Mesenteric fat pad (tissue), 1 donor: ENCODE measurements at places on chromosomes 2 and 18. TPM values are rescaled to one million over a fixed set of nuclear protein-coding genes. Genes with fewer than 3 reads are reported as not detected.

EML6 gene
- 2.4 TPM for total RNA-seq

DES gene
- total RNA-seq, result 62.5 TPM

ZNF396 gene
- total RNA-seq, result 1.7 TPM

HOXD13 gene
- total RNA-seq, result 1.1 TPM

ANKRD29 gene
- 11.9 TPM for total RNA-seq

LOXHD1 gene
- total RNA-seq, result 2.3 TPM

TDRD15 gene
- total RNA-seq, result 0.06 TPM

NEU2 gene
- not detected for total RNA-seq

CKAP2L gene
- not detected for total RNA-seq

MARCO gene
- 92.5 TPM for total RNA-seq

ECEL1 gene
- total RNA-seq, result 0.35 TPM

PDCD1 gene
- total RNA-seq, result 0.42 TPM

FEV gene
- not detected for total RNA-seq

IL1F10 gene
- total RNA-seq, result not detected

UPP2 gene
- not detected for total RNA-seq

LYG2 gene
- total RNA-seq, result not detected

ALPP gene
- total RNA-seq, result not detected

BOLL gene
- not detected for total RNA-seq

DRC1 gene
- not detected for total RNA-seq

STK17B gene
- total RNA-seq, result 67.7 TPM

KCNIP3 gene
- total RNA-seq, result 3.8 TPM

CPO gene
- 0.84 TPM for total RNA-seq

CYP26B1 gene
- 41.9 TPM for total RNA-seq

SULT1C2 gene
- 0.64 TPM for total RNA-seq

LBX2 gene
- 2.6 TPM for total RNA-seq

IL36RN gene
- not detected for total RNA-seq

IL36G gene
- not detected for total RNA-seq
